ENCODE measurements at places on chromosomes 16 and 17. TPM values are rescaled to one million over a fixed set of nuclear protein-coding genes. Genes with fewer than 3 reads are reported as not detected.

Gene CLEC18C
- 0.07 TPM for polyA plus RNA-seq

Gene TLCD3B
- polyA plus RNA-seq = not detected

Gene CRYM
- 0.47 TPM for polyA plus RNA-seq

Gene HS3ST6
- not detected for polyA plus RNA-seq

Gene NAGS
- polyA plus RNA-seq = 0.42 TPM

Gene CFAP97D1
- polyA plus RNA-seq = not detected

Gene ZG16
- polyA plus RNA-seq = not detected

Gene CD300LB
- polyA plus RNA-seq = 0.11 TPM

Gene ZDHHC1
- polyA plus RNA-seq = 1.4 TPM

Gene ASPA
- polyA plus RNA-seq = 1.9 TPM

Gene CD300E
- 1.1 TPM for polyA plus RNA-seq

Gene MT1F
- 3.6 TPM for polyA plus RNA-seq

Gene NOG
- not detected for polyA plus RNA-seq

Gene EVPLL
- polyA plus RNA-seq = not detected

Gene SCGB1C2
- not detected for polyA plus RNA-seq

Gene RAC3
- polyA plus RNA-seq = 0.40 TPM

Gene CAPNS2
- not detected for polyA plus RNA-seq

Gene NUP88
- polyA plus RNA-seq = 31.7 TPM

Gene MTSS2
- 52.5 TPM for polyA plus RNA-seq

Gene SRCIN1
- polyA plus RNA-seq = 0.57 TPM

Gene NUDT21
- 40.8 TPM for polyA plus RNA-seq

Gene SHCBP1
- 0.46 TPM for polyA plus RNA-seq

Gene CNTROB
- polyA plus RNA-seq = 24.3 TPM

Gene PRSS33
- not detected for polyA plus RNA-seq

Gene SPATA32
- polyA plus RNA-seq = not detected

Gene CCL17
- polyA plus RNA-seq = not detected

Gene MC1R
- polyA plus RNA-seq = 0.42 TPM

Gene ZNF205
- 22.1 TPM for polyA plus RNA-seq

Gene MYH11
- polyA plus RNA-seq = 2,765 TPM

Gene UNC13D
- polyA plus RNA-seq = 8.9 TPM

Gene ZNF594
- polyA plus RNA-seq = 7.4 TPM

Gene FBXO31
- polyA plus RNA-seq = 25.0 TPM

Gene SLC12A3
- polyA plus RNA-seq = not detected

Gene BCL6B
- 13.7 TPM for polyA plus RNA-seq

Gene ADAD2
- polyA plus RNA-seq = 0.12 TPM

Gene MYL4
- polyA plus RNA-seq = 0.28 TPM

Gene C16orf74
- polyA plus RNA-seq = not detected

Gene SAMD14
- 0.77 TPM for polyA plus RNA-seq

Gene KRTAP2-1
- polyA plus RNA-seq = not detected

Gene TGFB1I1
- 78.5 TPM for polyA plus RNA-seq

Gene NLE1
- 10.6 TPM for polyA plus RNA-seq

Gene ADAP2
- 5.4 TPM for polyA plus RNA-seq
